ENCODE measurements at places on chromosomes 5 and 9. TPM values are rescaled to one million over a fixed set of nuclear protein-coding genes. Genes with fewer than 3 reads are reported as not detected.
A peak's percentile ranks its signal among the peaks of the same experiment; 100 is the strongest.

GRCh38 chr9:7570107-7570720 is 229.4 kb downstream of the DMAC1 start:
- DNase-seq, result peak; percentile 34

DNA sequence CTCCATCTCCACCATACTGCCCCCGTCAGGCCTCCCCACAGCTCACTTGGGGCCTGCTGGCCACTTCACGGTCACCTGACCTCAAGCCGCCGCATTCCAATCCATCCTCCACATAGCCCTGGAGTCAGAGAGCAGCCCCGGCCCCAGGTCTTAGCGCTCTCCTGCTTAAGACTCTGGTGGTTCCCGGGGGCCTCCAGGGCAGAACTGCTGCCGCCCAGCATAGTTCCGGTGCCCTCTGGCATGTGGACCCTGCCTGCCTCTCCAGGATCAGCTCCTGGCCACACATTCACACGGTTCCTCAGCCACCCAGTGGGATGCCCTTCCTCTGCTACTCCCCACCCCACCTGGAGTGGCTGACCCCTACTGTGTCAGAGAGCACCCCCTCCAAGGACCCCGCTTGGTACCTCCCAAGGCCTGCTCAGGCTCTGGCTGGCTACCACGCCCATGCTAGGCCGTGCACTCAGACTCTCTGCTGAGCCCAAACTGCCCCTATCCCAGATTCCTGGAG is 8.7 kb downstream of the PHYKPL start:
- no peak for DNase-seq

DNA sequence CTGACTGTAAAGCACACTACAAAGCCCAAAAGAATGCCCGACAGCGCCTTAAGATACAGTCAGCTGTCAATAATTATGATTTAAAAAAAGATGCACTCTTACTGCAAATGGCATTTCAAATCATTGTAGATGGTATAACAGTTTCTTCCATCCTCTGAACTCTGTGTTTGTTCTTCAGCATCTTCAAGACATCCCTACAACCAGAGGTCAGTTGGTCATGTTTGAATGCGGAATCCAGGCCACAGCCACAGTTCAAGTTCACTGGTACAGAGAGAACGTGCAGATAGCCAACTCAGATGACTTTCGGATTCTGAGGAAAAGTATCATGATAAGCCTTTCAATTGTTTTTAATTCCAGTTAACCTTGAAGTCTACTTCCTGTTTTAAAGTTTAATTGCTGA is 8.7 kb upstream of the MYOT start:
- DNase-seq, result no peak

DNA sequence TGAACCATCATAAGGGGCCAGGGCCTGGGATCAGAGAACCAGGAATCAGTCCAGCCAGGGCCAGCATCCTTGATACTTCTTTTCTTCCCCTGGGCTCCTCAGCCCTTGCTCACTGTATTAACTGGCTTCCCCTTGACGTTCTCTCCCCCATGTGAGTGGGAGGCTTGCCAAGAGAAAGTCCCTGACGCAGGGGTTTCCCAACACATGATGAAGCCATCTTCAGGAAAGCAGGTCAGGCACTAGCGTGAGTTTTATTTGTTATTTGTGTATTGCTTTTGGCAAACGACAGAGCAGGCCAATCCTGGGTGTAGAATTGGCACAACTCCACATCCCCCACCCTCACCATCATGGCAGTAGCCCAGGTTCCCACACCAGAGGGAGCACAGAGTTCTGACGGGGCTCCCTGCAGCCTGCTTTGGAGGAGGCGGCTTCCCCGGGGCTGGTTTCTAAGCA is 165.5 kb upstream of the NFIL3 start:
- no peak for DNase-seq

GRCh38 chr5:58871648-58872242 is 288.9 kb downstream of the RAB3C start:
- DNase-seq, result no peak

DNA sequence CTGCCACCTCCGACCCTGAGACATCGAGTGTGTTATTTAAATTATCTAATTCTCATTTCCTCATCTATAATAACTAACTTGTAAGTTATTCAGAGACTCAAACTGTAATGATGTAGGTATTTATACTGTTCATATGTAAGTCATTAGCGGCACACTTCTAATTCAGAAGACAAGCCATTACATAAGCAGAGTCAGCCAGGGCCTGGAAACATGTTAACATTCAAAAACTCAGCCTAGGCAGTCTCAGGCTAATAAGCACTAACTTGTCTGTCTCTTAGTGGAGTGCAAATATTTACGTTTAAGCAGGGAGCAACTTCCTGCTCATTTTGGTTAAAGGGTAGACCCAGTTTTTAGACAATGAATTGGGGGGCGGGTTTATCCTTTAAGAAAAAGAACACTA is 598.4 kb downstream of the ACTL7B start:
- no peak for DNase-seq

The SLC22A4 gene
- total RNA-seq, result 5.2 TPM

The PCDHB10 gene
- total RNA-seq, result 1.2 TPM

The SNCB gene
- not detected for total RNA-seq
